Activated T-helper 1 cell treated with anti-CD3 and anti-CD28 coated beads, Interleukin-12 subunit alpha, Interleukin-12 subunit beta, Interleukin-2, Interleukin-4 antibody, amounts not matched to agents 30 ng/mL and 10 ng/mL and 1 ng/mL, durations not matched to agents 14 hours and 24 hours and 36 hours (primary cell): ENCODE measurements at places on chromosomes 13 and 19.

GRCh38 chr13:21909331-21909730 lies 238.5 kb downstream of the FGF9 start:
- no peak for DNase-seq

DNA sequence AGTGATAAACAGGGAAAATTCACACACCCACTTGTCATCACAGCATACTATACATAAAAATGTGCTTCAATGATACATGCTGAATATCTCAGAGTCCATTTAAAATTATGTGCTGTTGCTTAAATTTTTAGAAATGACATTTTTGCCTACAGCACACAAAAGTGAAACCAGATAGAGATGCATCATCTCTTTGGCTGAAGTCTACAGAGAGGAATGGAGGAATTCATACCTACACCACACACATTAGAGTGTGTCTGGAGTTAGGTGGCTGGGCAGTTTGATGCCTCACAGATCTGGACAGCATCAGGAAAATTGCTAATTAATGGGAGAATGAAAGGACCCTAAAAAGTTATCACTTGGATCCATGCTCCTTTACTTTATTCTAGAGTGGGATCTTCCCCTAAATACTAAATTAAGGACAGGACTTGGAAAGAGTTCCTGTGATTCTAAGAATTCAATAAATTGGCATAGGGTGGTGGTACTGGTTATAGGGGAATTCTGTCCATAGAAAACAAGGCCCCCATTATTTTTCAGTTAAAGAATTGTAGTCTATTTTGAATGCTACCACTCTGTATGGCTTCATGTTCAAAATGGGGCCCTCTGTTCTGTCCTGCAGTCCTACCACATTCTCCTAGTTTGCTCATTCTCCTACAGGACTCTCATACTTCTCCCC lies 41.3 kb downstream of the RCBTB2 start:
- no peak for DNase-seq

DNA sequence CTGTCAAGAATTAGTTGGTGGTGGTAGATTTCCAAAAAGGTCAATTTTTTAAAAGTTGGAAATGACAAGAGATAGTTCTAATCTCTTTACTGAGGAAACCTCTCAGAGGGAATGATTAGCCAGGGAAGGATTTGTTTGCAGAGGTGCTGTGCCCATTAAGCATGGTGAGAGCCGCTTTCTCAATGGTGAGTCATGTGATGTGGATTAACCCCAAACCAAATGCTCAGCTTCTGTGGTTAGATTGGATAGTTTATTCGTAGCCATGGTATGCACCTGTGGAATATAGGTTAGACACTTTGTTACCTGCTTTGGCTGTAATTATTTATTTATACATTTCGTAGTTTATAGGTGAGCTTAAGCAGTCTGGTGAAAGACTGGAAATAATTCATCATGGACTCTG lies 7.1 kb downstream of the HNRNPM start:
- no peak for DNase-seq

GRCh38 chr13:47896546-47896945 lies 104.5 kb downstream of the SUCLA2 start:
- no peak for DNase-seq

- no peak for DNase-seq
These were observed 69.0 kb upstream of the PCDH9 start for GRCh38 chr13:67299072-67299635.

- no peak for DNase-seq
These were observed 113.8 kb downstream of the TBC1D4 start for GRCh38 chr13:75368167-75368566.

GRCh38 chr13:48782429-48782840 lies 128.7 kb downstream of the CYSLTR2 start:
- DNase-seq = no peak

GRCh38 chr13:113776231-113777125 lies 17.5 kb downstream of the TMEM255B start:
- DNase-seq = no peak

GRCh38 chr19:58560921-58561320 lies 2.5 kb upstream of the UBE2M start:
- DNase-seq = no peak

- DNase-seq = no peak
These were observed 99.0 kb downstream of the MYO16 start for GRCh38 chr13:108728370-108728769.

- no peak for DNase-seq
These were observed 47.9 kb downstream of the RUBCNL start for GRCh38 chr13:46339035-46339666.

DNA sequence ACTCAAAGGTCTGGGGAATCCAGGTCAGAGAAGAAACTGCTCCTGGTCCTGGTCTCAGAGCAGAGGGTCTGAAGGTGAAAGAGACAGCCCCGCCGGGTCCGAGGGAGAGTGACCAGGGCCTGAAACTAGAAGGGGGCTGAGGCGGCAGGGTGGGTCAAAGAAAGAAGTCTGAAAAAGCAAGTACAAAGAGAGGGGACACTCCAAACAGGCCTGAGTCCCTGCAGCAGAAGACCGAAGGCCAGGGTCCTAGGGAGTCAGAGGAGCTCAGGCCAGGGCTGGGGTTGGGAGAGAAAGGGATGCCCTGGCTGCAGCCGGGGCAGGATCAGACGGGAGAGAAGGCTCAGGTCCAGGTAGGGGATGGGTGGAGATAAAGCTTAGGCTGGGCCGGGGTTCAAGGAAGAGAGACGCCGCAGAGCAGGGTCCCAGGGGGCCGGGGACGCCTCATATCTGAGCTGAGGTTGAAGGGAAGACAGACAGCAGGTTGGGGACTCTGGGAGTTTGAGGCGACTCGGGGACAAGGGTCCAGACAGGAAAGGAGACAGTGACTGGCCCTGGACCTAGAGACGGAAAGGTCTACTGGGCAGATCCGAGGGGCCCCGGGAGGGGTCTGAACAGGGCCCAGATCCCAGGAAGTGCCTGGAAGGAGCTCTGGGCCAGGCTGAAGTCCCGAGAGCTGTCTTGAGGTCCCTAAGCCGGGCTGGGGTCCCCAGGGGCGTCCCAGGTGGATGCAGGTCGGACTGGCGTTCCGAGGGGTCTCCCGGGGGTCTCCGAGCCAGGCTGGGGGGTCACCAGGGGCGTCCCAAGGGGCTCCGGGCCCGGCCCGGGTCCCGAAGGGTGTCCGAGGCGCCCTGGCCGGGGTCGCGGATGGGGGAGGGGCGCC lies 795 bp downstream of the MLLT1 start:
- no peak for DNase-seq

GRCh38 chr19:35223084-35223790 lies 5.3 kb downstream of the FAM187B start:
- no peak for DNase-seq

GRCh38 chr13:27595055-27595811 lies 25.1 kb downstream of the LNX2 start:
- DNase-seq = no peak

DNA sequence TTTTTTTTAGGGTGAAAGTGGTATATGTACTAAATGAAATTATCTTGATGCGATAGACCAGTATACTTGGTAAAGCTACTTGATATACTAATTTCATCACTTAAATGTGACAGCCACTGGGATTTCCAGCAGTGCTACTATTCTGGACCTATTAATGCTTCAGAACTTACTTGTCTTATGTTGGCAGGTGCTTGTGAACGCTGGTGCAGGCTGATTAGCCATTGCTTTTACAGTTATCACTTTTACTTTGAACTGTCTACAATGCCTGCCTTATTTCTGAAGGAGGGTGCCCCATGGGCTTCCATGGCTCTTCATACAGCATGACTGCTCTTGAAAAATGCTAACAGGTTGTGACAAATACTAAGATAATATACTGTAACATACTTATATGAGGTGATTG lies 294.7 kb downstream of the GPC6 start:
- no peak for DNase-seq

DNA sequence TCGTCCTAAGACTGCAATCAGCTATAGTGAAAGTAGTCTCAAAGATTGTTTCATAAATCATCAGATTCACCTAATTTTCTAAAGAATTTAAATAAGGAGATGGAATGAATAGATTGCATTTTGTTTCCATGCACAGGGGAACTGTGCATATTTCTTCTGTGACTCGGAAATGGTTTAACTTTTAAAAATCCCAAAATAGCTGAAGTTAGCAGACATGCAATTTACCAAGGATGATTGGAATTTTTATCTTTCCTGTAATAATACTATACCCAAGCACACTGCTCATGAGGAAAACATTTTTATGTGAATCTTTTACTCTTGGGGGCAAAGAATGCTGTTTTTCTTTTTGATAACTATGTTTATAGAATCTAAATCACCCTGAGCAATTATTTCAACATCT lies 15.0 kb upstream of the LMO7 start:
- DNase-seq = no peak

DNA sequence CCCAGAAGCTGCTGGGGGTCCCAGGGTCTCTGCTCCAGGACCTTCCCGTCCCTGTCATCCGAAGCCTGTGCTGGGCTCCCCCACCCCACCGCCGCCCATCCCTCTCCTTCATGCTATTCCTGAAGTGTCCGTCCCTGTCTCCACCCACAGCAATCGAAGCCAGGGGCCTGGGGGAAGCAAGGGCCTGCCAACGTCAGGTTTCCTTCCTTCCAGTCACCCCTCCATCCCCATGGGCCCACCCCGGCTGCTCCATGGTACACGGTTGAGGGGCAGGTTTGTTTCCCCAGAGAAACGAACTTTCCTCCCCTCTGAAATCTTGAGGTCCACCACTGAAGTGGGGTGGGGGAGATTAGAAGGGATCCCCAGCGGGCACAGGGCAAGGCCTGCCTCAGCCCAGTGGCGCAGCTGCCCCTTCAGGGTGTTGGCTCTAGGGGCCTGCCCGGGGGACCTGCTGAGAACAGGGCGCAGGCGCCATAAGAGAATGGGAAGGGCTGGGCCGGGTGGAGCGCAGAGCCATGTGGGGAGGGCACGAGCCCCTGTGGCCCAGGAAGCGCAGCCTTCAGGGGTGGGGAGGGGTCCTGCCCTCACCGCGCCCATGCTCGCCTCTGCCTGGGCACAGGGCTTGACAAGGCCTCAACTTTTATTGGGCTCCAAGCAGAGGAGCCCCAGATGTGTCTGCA lies 16.1 kb downstream of the CEBPG start:
- no peak for DNase-seq

GRCh38 chr19:6516659-6517291 lies 14.1 kb upstream of the TNFSF9 start:
- peak; percentile 86 for DNase-seq

DNA sequence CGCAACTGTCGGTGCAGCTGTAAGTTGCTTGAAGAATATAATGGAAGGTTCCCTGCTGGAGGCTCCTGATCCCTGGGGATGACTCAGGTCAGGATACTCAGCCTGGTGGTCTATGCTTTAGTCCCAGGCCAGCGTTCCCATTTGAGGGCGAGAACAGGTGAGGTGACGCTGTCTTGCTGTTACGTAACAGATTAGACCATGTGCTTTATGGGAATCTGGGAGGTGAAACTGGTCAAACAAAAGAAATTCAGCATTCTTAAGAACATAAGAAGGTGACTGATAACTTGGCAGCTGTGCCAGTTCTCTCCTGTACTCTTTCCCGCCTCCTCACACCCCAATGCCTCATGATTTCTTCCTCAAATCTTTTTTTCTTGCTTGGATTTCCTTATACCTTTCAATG lies at the start of gene CXCL17:
Gene CXCL17, minus strand, starts transcription at position 114 of the 400 bp plus-strand sequence. CDS start 114 bp downstream, outside the sequence.
- DNase-seq = no peak

- DNase-seq = no peak
These were observed 799.7 kb downstream of the DACH1 start for GRCh38 chr13:71067165-71067815.

GRCh38 chr19:6514926-6515544 lies 12.9 kb upstream of the TUBB4A start:
- no peak for DNase-seq

DNA sequence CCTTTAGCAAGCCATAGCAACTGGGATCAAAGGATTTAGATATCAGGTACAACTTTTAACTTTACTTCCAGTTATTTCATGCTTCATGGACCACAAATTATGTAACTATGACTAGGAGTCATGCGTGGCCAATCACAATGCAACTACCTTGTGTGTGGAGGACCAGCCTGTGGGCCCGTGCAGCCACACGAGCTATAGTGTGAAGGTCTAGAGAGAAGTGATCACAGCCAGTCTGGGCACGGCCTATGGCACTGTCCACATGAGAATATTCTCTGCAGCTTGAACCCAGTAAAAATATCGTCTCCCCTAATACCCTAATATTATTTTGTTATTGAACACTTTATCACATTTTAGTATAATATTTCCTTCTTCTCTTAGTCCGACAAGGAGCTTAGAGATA lies 464.9 kb upstream of the MIR17HG start:
- DNase-seq = no peak

- DNase-seq = no peak
These were observed 24.3 kb downstream of the DZIP1 start for GRCh38 chr13:95620030-95620824.

DNA sequence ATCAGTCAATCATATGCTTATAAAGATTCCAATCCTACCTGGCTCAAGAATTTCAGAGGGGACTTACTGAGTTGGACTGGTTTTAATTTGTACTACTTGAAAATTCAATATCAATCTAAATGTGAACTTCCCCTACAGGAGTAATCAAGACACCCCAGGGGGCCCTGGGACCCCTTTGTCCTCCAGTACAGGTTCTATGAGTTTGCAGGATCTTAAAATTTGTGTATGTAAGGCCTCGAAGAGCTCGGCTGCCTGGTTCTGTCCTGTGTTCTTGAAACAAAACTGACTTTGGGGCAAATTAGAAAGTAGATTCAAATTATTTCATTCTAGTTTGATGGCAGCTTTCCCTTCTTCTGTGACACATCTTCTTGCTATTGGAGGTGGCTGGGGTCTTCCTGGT lies 261.3 kb downstream of the KCNRG start:
- DNase-seq = no peak
